Activated naive CD4-positive, alpha-beta T cell (primary cell): ENCODE measurements at places on chromosomes 6 and 20.

DNA sequence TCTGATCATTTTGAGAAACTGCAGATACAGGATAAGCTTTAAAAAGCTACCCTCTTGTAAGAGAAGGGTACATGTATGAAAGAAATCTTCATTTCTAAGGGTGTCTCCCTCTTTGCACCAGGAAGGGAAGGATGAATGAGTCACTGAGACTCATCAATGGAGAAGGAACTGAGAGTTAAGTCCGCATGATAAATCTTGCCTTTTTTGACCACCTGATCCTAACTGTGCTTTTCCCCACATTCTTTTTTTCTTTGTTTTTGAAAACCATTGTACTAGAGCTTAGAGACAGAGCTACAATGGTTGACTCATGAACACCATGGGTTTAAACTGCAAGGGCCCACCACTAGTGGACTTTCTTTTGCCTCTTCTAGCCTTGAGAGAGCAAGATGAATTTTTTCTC lies 353.0 kb upstream of the RGS17 start:
- no peak for DNase-seq

GRCh38 chr6:47165918-47166317 lies 123.8 kb upstream of the ADGRF1 start:
- no peak for DNase-seq

DNA sequence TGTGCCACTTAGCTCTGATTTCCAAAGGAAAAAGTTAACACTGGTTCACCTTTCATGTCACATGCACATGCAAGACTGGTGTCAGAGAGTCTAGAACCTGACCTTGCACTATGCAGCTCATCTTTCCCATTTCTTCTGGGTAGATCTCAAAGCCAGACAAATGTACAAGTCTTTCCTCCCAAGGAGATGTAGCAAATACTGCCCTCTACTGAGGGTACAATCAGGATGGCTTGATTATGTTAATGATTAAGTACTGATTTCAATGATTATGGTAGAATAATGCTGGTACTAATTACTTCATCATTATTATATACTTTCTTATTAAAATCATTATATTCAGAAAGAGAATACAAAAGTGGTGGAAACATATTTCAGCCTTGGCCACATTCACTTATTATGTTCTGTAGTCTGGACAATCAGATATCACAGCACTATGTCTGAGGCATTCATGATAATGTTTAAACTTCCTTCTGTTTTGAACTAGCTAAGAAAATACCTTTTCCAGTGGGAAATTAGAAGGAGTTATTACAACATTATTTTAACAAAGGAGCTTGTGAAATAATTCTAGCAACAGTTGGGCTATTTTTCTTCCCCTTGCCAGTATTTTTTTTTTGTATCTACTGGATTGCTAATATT lies 68.5 kb upstream of the FOXO3 start:
- DNase-seq: no peak

DNA sequence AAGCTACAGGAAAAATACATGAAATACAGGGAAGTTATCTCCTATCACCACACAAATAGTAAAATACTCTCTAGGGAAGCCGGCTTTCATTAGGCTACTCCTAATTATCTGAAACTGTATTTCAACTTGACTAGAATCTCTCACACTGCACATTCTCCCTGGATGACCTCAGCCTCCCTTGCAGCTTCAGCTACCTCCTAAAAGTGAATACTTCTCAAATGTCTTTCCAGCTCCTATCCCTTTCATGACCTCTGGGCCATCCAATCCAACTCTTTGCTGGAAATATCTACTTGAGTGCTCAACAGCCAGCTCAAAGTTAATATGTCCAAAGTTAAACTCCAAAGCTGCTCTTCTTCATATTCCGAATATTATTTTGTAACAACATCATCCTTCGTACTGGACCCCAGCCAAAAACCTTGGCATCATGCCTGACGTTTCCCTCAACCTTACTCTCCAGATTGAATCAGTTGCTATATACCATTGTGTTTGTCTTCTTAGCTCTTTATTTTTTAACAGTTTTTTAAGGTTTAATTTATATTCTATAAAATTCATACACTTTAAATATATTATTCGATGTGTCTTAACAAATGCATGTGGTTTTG lies 29.4 kb upstream of the KIF6 start:
- DNase-seq: no peak

DNA sequence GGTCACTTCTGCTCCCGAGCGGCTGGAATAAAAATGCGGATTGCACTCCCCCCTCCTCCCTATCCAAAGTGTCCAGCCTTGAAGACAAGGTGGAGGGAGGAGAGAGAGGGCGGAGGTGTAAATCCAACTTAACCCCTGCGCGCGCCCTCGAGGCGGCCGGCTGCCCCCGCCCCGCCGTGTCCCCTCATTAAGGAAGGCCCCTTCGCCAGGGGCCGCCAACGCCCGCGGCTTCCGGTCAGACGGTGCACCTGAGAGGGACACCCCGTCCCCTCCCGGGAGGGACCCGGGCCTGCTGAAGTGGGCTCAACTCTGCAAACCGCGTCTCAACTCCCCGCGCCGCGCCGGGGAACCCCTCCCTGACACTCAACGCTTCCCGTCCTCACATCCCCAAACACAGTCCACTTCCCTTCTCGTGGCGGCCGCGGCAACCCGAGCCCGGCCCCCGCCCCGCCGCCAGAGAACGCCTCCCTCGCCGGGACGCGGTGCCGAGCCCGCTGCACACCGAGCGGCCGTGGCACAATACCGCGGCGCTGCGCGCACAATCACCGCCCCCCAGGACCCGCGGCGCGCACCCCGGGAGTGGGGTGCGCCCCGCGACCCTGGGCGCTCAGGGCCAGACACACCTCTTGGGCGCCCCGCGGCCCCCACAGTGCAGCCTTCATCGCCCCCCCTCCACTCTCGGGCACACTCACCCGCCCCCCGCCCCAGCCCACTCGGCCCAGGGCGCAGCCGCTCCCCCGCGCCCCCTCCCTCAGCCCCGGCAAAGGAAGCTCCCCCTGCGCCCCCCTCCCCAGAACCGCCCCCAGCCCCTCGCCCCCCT lies 102.5 kb downstream of the NOL4L start:
- no peak for DNase-seq

GRCh38 chr20:64082820-64083377 lies 1.3 kb downstream of the LKAAEAR1 start:
- no peak for DNase-seq

- no peak for DNase-seq
Observed at GRCh38 chr6:43884652-43885022, 114.6 kb downstream of the VEGFA start.

- DNase-seq: no peak
Observed at GRCh38 chr6:57283911-57284455, 33.4 kb upstream of the PRIM2 start.
